ENCODE measurements at places on chromosomes 4 and X.

GRCh38 chr4:90183254-90183653, 56.1 kb downstream of the CCSER1 start:
- DNase-seq, result no peak

DNA sequence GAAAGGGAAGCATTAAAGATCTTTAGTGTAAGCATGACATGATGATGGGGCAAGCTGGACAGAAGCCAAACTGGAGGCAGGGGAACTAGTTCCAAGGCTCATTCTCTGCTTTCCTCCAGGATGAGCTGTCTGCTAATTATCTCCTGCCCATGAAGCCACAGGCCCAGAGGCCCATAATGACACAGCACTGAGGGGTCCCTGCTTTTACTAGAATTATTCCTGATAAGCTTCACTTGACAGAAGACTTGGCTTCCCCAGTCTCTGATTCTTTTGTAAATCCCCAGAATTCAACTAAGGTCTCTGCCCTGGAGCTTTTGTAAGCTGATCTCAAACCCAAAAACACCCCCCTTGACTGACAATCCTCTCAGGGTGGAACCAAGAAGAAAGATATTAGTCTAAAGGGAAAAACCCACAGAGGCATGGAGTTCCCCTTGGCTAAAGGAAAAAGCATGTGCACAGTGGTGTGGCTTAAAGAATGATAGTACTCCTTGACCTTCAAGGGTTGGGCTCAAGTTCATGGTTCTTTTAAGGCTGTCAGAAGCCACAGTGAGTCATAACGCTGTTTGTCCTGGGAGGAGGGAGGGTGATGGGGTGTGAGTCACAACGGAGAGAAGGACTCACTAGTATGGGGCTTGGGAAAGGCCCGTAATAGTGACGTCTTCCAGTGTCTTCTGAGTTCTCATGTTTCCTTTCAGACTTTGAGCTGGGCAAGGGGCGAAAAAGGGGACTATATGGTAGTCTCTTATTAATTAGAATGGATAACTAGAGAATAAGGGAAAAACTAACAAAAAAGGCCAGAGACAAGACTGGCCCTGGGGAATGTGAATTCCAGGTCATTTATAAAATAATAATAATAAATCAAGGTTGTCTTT, 146.0 kb upstream of the CPEB2 start:
- peak; percentile 97 for DNase-seq

DNA sequence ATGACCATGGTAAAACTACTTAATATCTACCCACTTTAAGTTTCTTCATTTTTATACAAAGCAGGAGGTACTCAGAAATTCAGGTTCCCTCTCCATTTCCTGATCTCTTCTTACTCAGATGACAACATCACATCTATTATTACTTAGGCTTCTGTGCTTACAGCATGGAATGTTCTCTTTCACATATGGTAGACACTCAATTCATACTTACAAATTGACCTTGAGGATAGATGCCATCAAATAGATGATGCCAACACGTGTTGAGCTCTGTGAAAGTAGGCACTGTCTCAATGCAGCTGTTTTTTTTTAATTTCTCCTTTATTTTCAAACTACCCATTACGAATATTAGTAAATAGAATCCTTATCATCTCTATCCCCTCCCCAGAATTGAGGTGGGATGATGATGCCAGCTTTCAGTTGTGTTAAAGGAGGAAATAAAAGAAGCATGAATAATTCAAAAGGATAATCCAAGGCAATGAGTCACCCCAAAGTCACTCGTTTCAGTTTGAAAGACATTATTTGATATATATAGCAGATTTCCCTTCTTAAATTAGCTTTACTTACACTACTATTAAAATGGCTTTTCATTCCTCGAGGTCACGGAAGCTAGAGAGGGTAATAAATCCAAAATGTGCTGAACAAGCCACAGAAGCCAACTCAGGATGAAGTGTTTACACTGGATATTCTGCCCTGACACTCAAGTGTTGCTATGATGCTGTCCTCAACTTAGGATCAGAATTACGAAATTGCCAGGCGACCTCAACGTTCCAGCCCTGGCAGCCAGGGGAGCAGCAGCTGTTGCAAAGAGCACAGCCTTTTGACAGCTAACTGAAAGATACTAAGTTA, 124.2 kb upstream of the EOLA2 start:
- DNase-seq, result peak; percentile 89

DNA sequence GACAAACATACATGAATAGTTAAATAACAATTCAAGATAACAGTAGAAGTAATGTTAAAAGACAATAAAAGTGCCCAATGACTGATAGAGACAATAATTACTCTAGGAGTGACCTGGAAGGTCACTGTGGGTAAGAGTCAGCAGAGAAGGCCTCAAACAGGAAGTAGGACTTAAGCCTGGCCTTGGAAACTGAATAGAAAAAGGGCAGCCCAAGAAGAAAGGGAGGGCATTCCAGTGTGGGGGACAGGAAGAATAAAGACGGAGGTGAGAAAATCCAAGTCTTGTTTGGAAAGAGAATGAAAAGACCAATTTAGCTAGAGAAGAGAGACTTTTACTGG, 6.0 kb downstream of the P2RY4 start:
- DNase-seq, result no peak

- no peak for DNase-seq
Measured at GRCh38 chr4:41104155-41104554, 110.2 kb downstream of the APBB2 start.

GRCh38 chr4:151000747-151001429, 14.2 kb downstream of the LRBA start:
- DNase-seq, result no peak

DNA sequence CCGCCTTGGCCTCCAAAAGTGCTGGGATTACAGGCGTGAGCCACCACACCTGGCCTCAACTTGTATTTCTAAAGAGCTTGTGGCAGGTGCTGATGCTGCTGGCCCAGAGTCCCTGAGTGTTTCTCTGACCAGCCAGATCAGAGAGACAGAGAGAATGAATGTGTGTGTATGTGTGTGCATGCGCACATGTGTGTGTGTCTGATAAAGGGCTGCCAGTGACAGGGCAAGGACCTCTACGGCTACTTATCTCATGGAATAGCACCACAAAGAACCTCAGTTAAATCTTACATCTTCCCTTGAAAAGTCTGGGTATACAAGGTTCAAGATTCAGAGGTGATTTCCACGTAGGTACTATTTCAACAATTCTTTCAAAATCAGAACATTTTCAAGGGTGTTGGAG, 86.0 kb downstream of the SCD5 start:
- no peak for DNase-seq

DNA sequence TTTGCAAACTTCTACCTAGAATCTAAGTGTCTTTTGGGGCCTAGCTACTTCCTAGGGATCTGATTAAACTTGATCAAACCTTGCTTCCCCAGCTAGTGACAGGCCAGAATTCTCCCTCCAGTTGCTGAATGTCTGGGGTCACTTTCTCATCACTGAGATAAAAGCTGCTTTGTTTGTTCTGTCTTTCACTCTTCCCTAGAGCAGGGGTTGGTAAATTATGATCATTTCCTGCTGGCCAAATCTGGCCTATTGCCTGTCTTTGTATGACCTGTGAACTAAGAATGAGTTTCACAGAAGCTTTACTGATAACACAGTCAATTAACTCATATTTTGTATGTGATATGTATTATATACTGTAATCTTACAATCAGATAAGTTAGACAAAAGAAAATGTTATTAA, 157.8 kb upstream of the AADAT start:
- DNase-seq, result no peak

GRCh38 chr4:160611181-160611580, 1508.3 kb downstream of the RAPGEF2 start:
- DNase-seq, result no peak

- peak; percentile 44 for DNase-seq
Measured at GRCh38 chrX:38211891-38212635, 8.6 kb downstream of the SRPX start.

- peak; percentile 44 for DNase-seq
Measured at GRCh38 chrX:53716328-53717088, 30.0 kb upstream of the HUWE1 start.

DNA sequence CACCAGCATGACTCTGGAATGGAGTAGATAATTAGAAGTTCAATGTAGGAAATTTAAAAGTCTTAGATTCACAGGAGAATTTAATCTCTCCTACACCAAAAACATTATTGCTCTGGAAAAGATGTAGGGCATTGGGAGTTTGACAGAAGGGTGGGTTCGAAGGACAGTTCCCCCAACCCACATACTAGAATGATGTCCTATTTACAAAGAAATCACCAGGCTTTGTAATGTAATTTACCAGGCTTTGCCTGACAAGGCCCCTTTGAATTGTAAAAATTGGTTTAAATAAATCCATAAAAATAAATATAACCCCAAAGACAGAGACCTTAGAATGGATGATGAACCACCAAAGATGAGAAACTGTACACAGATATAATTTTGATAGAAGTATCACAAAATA, 399.2 kb upstream of the GRID2 start:
- DNase-seq, result no peak

DNA sequence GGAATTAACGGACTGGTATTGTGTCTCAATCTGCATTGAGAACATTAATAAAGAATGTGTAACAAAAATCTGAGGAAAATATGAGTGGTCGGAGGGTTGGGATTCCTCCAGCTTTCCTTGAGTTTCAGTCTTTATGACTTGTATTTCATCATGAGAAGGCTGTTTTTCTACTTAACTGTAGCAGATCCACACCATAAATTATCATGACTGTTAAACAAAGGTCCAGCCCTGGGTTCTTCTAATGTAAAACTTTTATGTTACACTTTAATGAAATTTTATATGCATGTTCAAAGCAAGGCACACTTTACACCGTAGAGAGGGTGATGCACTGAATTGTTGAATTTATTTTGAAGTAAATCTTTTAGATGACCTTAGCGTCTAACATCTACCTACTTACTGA, 7.0 kb downstream of the AFF2 start:
- peak; percentile 65 for DNase-seq

GRCh38 chr4:53234111-53234510, 131.8 kb downstream of the SCFD2 start:
- no peak for DNase-seq

DNA sequence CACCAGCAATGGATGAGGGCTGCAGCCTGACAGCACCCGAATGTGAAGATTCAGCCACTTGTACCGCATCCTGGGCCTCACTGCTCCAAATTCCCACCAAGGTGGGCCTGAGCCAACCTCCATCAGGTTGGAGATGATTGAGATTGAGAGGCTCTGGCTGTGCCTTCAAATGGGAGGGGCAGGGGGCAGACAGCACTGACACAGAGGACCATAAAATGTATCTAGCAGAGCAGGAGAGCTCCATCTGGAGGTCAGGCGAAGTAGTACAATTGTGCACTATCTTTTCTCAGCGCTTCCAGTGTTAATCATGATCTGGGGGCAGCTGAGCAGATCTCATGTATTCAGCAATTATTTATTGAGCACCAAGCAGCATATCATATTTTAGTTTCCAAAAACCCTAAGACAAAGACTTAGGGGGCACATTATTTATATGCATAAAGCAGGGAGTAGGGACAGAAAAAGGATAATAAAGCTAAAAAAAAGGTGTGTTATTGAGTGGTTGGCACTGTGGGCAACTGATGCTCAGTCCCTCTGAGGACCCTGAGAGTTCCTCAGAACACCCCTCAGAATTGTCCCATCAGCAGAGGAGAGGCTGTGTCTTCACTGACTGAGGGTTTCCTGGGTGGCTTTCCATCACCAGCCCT, 31.6 kb upstream of the C1QTNF7 start:
- DNase-seq, result peak; percentile 57

GRCh38 chr4:153023692-153024394, 87.7 kb downstream of the FHDC1 start:
- no peak for DNase-seq

GRCh38 chr4:74362347-74362746, 2.6 kb upstream of the EREG start:
- DNase-seq, result no peak

DNA sequence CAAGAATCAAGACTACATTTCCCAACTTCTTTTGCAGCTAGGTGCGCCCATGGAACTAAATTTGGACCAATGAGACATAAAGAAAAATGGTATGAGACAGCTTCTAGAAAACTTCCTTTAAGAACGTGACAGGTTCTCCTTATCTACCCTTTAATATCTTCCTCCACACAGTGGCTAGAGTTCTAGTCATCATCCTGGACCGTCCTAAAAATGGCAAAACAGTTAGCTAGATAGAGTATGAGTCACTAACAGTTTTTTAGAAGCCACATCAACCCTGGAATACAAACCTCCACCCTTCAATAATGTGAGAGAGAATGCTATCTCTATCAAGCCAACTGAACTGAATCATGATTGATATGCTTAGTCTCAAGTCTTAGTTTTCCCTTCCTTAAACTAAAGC, 267.9 kb upstream of the SLC7A11 start:
- peak; percentile 14 for DNase-seq

GRCh38 chrX:118570209-118570608, 74.6 kb downstream of the DOCK11 start:
- DNase-seq, result no peak

DNA sequence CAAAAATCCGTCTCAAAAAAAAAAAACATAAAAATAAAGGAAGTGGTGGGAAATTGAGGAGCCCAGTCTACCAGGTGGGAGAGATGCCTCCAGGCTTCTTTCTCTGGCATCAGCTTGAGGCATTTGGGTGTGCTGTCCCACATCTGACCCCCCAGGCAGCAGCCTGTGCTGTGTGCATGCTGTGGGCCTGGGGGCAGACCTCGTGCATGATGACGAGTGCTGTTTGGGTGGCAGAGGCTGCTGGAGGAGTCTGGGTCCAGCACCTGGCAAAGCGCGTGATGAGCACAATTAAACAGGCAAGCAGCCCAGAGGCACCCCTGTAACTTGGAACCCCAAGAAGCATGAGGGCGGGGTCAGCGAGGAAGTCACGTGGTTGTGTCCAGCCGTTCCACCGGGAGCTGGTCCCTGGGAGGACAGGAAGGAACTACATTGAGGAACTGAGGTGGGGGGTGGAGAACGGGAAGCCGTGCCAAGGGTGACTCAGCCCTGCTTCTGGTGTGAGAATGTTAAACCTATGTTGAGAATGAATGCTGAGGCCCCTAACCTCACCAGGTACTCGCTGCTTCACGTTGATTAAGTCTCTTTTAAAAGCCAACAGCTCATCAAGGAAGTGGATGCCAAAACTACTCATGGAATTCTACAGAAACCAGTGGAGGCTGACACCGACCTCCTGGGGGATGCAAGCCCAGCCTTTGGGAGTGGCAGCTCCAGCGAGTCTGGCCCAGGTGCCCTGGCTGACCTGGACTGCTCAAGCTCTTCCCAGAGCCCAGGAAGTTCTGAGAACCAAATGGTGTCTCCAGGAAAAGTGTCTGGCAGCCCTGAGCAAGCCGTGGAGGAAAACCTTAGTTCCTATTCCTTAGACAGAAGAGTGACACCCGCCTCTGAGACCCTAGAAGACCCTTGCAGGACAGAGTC, 6.1 kb downstream of the TACC3 start:
- peak; percentile 62 for DNase-seq

DNA sequence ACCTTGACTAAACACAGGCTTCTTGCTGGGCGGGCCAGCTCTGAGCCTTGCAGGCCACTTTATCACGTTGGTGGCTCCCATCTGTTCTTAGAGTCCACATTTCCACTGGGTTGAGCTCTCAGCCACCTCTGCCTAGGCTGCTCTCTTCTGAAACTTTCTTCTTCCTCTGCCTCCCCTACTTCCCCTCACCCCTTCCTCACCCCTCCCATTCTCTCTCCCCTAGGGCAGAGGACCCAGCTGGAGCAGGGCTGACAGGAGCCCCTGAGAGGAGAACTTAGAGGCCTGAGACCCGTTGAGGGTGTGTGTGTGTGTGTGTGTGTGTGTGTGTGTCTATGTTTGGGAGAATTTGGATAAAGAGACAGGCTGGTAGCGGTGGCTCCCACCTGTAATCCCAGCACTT, 19.9 kb upstream of the TMSB4X start:
- DNase-seq, result no peak

GRCh38 chrX:16873106-16873505, 2.9 kb upstream of the RBBP7 start:
- DNase-seq, result no peak

- DNase-seq, result peak; percentile 95
Measured at GRCh38 chr4:26048378-26048882, 134.4 kb downstream of the SMIM20 start.
